ENCODE measurements at places on chromosomes 13 and 19.

DNA sequence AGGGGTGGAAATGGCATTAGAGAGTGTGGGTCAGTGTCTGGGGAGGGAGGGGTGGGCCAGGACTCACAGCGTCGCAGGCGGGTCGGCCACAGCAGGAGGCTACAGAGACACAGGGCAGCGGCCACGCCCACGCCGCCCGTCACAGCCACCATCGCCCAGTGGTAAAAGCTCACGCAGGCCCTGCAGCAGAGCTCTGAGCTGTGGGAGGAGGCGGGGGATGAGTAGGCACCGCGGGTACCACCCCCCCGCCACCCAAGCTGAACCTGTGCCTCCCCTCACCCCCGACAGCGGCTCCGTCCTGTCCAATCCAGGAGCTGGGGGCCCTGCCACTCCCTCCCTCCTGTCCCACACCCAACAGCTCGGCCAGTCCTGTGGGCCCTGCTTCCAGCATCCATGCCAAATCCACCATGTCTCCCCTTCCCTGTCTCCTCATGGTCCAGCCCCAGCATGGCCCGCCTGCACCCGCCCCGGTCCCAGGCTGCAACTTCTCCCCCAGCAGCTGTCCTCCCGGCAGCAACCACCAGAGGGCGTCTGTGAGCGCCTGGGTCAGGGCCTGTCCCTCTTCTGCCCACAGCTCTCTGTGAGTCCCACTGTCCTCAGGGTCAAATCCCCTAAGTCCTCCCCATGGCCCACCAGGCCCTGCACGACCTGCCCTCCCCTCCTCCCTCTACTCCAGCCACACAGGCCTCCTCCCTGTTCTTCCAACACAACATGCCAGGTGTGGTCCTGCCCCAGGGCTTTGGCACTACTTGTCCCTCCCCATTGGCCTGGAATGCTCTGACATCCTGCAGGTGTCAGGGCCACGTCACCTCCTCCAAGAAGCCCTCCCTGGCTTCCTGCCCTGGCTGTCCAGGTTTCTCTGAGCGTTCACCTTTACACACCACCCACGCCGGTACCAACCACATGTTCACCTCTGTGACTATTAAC, 6.0 kb downstream of the TEKTIP1 start:
- peak; percentile 48 for DNase-seq

DNA sequence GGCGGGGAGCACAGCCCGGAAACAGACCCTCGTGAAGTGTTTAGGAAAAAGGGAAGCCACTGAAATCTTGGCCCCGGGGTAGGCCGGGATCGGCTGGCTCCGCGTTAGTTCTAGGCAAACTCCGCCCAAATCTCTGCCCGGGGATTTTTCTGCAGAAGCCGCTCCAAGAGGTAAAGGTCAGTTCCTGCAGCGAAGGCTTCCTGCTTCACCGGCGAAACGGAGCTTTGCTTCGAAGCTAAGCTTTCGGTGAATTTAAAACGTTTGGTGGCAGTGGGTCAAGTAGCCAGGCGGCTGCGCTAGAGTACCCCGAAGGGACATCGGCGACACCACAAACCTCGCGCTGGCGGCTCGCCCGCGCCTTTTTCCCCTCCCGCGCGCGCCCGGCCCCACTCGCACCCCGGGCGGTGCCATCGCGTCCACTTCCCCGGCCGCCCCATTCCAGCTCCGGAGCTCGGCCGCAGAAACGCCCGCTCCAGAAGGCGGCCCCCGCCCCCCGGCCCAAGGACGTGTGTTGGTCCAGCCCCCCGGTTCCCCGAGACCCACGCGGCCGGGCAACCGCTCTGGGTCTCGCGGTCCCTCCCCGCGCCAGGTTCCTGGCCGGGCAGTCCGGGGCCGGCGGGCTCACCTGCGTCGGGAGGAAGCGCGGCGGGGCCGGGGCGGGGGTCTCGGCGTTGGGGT, 441 bp downstream of the GJB2 start:
- DNase-seq, result no peak

- no peak for DNase-seq
Observed at GRCh38 chr13:23175920-23176319, 4.9 kb upstream of the SGCG start.

DNA sequence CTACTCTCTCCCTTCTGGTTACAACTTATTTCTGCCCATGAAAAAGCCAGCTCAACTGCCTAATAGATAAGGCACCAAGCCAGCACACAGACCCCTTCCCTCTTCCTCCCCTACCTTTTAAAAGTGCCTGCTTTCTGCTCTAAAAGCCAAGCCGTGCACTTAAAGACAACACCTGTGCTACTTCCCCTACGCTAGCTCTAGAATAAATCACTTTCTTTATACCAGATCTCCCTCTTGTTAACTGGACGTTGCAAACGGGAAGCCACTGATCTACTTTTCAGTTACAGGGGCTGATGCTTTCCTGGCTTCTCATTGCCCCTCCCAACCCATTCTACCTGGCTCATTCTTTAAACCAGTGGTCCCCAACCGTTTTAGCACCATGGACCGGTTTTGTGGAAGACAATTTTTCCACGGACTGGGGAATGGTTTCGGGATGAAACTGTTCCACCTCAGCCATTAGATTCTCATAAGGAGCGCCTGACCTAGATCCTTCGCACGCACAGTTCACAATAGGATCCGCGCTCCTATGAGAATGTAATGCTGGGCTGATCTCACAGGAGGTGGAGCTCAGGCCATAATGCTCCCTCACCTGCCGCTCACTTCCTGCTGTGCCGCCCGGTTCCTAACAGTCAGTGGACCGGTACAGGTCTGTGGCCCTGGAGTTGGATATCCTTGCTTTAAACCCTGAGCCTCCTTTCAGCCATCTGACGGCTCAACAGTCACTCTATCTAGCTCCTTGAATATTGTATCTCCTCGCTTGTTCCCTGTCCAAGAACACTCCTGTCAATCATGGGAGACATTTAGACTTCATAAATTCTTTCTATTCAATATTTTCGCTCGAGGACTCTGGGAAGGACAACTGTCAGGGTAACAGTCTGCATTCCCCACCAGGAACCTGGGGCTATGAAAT, 841 bp upstream of the ZNF223 start:
- DNase-seq, result no peak

- DNase-seq, result no peak
Observed at GRCh38 chr13:45296259-45296658, 44.7 kb downstream of the TPT1 start.

GRCh38 chr19:18610556-18611326, 1.9 kb upstream of the TMEM59L start:
- no peak for DNase-seq

- no peak for DNase-seq
Observed at GRCh38 chr19:57559008-57559403, 657 bp downstream of the ZNF550 start.

- DNase-seq, result no peak
Observed at GRCh38 chr19:3229888-3230496, 5.5 kb downstream of the CELF5 start.

DNA sequence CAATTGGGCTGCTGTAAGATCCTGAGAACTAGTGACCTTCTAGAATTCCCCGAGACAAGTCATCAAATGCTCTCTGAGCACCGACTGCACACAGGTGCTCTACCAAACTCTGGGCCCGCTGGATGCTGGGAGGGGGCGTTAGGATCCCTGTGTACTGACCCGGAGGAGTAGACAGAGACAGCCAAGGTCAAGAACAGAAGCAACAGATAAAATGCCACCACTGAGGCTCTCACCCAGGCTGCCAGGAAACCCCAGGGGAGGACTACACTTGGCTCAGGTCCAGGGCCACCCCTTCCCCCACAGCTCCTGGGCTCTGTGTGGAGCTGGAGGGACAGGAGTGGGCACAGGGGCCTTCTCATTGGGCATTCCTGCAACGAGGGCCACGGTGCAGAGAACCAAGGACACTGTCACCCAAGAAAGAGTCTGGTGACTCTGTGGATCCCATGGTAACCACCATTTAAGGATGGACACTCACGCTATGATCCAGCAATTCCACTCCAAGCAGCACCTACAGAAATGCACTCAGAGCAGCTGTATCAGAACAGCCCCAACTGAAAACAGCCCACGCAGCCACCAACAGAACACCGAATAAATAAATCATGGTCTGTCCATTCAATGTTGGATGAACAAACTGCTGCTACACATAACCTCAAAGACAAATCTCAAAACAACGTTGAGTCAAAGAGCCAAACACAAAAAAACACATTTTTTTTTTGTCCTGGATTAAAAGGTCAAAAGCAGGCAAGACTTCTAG, 16.8 kb upstream of the SLC35E1 start:
- DNase-seq, result no peak

GRCh38 chr19:4393947-4394590, 6.3 kb downstream of the SH3GL1 start:
- no peak for DNase-seq

DNA sequence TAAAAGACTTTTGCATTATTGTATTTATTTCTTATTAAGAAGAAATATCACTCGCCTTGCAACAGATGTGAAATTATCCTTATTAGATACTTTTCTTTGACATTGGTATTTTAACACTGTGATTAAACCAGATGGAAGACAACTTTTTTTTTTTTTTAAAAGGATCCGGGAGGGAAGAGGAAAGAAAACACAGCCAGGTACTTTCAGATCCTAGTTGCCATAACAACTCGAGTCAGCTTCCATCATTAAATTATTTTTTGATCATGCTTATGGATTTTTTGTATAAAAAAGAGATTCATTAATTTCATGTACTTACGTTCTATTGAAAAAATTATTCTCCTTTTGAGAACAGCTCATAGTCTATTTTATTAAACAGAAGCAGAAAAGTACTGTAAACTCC, 515.7 kb downstream of the TBC1D4 start:
- no peak for DNase-seq

DNA sequence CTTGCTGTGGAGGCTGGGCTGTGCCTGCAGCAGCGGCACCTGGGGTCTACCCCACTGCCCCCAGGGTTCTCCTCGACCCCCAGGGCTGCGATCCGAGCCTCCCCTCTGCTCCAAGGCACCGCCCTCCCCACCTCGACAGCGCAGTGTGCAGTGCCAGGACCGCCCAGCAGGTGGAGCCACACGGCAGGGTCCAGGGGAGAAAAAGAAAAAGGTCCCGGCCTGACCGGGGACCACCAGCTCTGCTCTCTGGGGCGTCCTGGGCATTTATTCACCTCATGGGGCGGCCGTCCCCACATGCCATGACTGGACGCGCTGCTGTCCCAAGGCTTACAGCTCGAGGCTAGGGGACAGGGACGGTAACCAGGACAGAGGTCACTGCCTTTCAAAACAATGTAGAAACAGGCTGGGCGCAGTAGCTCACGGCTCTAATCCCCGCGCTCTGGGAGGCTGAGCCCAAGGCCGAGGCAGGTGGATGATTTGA, 10.6 kb downstream of the REXO1 start:
- DNase-seq, result no peak

All from stimulated activated CD4-positive, alpha-beta T cell treated with anti-CD3 and anti-CD28 coated beads, TNF-alpha, amount 100 ng/mL, for 48 hours (primary cell).